ENCODE measurements at places on chromosomes 7 and 10. TPM values are rescaled to one million over a fixed set of nuclear protein-coding genes. Genes with fewer than 3 reads are reported as not detected.

TRIL gene
- 0.85 TPM for total RNA-seq

GNB2 gene
- total RNA-seq: 113 TPM

MLXIPL gene
- total RNA-seq: 49.7 TPM

GPRIN2 gene
- total RNA-seq: not detected

ZNF736 gene
- 3.0 TPM for total RNA-seq

PTER gene
- 7.6 TPM for total RNA-seq

HMX2 gene
- not detected for total RNA-seq

CCDC7 gene
- 5.8 TPM for total RNA-seq

CROT gene
- 9.2 TPM for total RNA-seq

NRAP gene
- total RNA-seq: 811 TPM

CALN1 gene
- not detected for total RNA-seq

XRCC2 gene
- total RNA-seq: 0.20 TPM

Measured in gastrocnemius medialis (tissue), 4 donors.